ENCODE measurements at places on chromosomes 13 and 19. TPM values are rescaled to one million over a fixed set of nuclear protein-coding genes. Genes with fewer than 3 reads are reported as not detected.

The C19orf25 gene
- total RNA-seq: 41.5 TPM

The METTL21C gene
- total RNA-seq: not detected

The SSC5D gene
- 1.5 TPM for total RNA-seq

DNA sequence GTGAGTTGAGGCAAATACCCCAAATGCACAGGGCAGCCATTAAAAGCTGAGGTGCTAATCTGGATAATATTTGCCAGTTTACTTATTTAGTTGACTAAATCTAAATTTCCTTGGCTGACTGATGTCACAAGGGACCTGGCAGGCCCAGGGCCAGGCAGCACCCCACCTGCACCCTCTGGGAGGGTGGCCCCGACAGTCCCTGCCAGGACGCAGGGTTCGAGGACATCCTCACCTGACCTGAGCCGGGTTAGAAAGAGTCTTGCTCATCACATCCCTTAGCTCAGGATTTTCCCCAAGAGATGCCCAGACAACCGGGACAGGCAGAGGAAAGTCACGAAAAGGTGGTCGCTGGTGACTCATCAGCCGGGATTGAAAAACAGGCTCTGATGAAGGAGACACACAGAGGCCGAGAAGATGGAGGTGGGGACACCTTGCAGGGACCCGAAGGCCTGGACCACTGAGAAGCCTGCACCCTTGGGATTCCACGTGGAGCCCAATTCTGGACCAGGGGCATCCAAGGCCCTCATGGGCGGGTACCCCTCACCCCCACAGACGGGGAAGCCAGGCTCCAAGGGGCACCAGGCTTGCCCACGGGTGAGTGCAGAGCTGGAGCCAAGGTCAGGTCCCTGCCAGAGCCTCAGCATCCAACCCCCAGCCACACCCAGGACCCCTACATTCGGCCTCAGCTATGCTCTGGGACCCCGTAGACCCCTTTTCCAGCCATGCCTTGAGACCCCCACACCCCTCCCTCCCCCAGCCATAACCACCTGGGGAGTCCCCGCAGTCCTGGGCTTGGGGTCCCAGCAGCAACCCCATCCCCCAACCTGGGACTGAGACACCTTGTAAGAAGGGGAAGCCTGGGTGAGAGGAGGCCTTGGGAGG lies 103.2 kb downstream of the SOX1 start:
- H3K4me3 ChIP-seq: no peak overlapping the region
- H3K36me3 ChIP-seq: peaks cover 6% of the 10 kb centered on the region
- peaks cover 32% of the 10 kb centered on the region for H3K4me1 ChIP-seq

DNA sequence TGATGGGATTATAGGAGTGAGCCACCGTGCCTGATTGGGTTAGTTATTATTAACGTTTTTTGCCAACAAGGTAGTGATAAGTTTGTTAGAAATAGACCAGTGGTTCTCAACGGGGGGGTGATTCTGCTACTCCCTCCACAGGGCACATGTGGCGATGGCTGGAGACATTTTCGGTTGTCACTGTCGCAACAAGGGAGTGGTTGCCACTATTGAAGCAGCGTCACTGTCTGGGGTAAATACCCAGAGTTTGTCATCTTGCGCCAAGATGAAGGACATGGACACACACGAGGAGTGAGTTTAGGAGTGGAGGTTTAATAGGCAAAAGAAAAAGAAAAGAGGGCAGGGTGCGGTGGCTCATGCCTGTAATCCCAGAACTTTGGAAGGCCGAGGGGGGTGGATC lies 18.9 kb downstream of the ADGRE3 start:
- H3K4me3 ChIP-seq: no peak overlapping the region
- no peak for DNase-seq
- no peaks in the 10 kb centered on the region for H3K4me1 ChIP-seq
- H3K27me3 ChIP-seq: peaks cover 70% of the 10 kb centered on the region

DNA sequence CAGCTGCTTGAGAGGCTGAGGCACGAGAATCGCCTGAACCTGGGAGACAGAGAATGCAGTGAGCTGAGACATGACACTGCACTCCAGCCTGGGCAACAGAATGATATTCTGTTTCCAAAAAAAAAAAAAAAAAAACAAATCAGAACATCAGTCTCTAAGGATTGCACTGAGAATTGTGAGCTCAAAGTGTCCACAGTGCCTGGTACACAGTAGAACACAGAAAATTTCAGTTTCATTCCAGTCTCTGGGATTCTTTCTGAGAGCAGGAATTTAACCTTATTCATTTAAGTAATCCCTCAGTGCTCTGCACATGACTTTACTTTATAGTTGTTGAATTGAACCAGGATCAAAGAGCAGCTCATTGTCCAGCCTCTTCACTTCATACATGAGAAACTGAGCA lies 25.9 kb upstream of the GATAD2A start:
- H3K27ac ChIP-seq: no peak overlapping the region
- H3K36me3 ChIP-seq: no peaks in the 10 kb centered on the region
- H3K4me1 ChIP-seq: no peaks in the 10 kb centered on the region
- no peak for DNase-seq

GRCh38 chr13:73242515-73243015 lies 183.8 kb downstream of the KLF5 start:
- no peak overlapping the region for H3K4me3 ChIP-seq
- no peaks in the 10 kb centered on the region for H3K4me1 ChIP-seq
- no peaks in the 10 kb centered on the region for H3K36me3 ChIP-seq
- no peak overlapping the region for H3K27ac ChIP-seq

DNA sequence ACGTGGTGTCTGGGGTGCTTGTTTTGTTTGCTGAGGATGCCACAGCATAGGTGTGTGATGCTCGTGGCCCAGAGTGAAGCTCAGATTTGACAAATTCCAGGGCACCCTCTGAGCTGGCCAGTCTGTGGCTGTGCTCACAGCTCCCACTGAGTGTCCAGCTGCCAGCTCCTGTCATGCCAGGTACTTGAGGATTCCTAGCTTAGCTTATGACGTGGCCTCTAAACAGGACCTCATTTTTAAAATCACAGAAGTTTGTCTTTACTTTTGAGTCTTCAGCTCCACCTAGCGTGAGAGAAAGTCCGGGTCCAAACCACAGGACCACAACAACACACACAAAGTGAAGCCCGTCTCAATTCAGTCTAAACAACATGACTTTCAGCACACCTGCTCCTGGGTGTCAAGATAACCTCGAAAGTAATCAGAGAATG lies 117.3 kb downstream of the RAB20 start:
- no peak overlapping the region for H3K27ac ChIP-seq
- no peak for DNase-seq
- no peak overlapping the region for H3K4me3 ChIP-seq
- H3K27me3 ChIP-seq: no peaks in the 10 kb centered on the region
- H3K4me1 ChIP-seq: peaks cover 21% of the 10 kb centered on the region
- H3K36me3 ChIP-seq: peaks cover 17% of the 10 kb centered on the region

- no peak for DNase-seq
- no peak overlapping the region for H3K27ac ChIP-seq
- no peak overlapping the region for H3K4me3 ChIP-seq
- H3K36me3 ChIP-seq: no peaks in the 10 kb centered on the region
- H3K4me1 ChIP-seq: peaks cover 4% of the 10 kb centered on the region
Observed at GRCh38 chr13:58087566-58087965, 456.0 kb downstream of the PCDH17 start.

GRCh38 chr13:40508127-40508526 lies 158.3 kb downstream of the FOXO1 start:
- H3K27ac ChIP-seq: no peak overlapping the region
- H3K36me3 ChIP-seq: no peaks in the 10 kb centered on the region
- H3K27me3 ChIP-seq: no peaks in the 10 kb centered on the region
- H3K4me1 ChIP-seq: peaks cover 16% of the 10 kb centered on the region
- no peak for DNase-seq
- H3K4me3 ChIP-seq: no peak overlapping the region
